Trophoblast cell (in vitro differentiated cells and primary cell): ENCODE measurements at places on chromosomes 5 and 9.
A peak's percentile ranks its signal among the peaks of the same experiment; 100 is the strongest.

DNA sequence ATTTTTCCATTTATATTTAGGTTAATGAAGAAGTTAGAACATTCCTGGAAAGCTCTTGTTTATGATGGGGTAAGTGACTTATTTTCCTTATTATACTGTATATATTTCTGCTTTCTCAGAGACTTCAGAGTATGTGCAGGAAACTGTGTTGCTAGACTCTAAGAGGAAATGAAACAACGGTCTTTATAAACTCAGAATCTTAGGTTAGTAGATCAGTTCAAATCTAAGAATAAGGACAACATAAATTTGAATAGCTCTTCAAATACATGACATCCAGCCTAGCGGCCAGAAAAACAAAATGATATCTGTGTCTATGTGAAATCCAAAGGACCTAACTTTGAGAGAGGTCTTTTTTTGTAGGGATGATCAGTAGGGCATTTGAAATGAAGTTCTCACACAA, 94.3 kb downstream of the PRKACG start:
- H3K4me1 ChIP-seq, result no peaks in the 10 kb centered on the region
- no peak overlapping the region for H3K4me3 ChIP-seq
- H3K36me3 ChIP-seq, result no peaks in the 10 kb centered on the region
- H3K27me3 ChIP-seq, result no peaks in the 10 kb centered on the region

- no peaks in the 10 kb centered on the region for H3K4me1 ChIP-seq
- no peak overlapping the region for H3K27ac ChIP-seq
- no peaks in the 10 kb centered on the region for H3K36me3 ChIP-seq
- H3K4me3 ChIP-seq, result no peak overlapping the region
These were observed 24.4 kb upstream of the ABL1 start for GRCh38 chr9:130810609-130811136.

- no peaks in the 10 kb centered on the region for H3K27me3 ChIP-seq
- DNase-seq, result no peak
- no peaks in the 10 kb centered on the region for H3K4me1 ChIP-seq
- no peak overlapping the region for H3K27ac ChIP-seq
These were observed 614.7 kb downstream of the EBF1 start for GRCh38 chr5:158485047-158485446.

DNA sequence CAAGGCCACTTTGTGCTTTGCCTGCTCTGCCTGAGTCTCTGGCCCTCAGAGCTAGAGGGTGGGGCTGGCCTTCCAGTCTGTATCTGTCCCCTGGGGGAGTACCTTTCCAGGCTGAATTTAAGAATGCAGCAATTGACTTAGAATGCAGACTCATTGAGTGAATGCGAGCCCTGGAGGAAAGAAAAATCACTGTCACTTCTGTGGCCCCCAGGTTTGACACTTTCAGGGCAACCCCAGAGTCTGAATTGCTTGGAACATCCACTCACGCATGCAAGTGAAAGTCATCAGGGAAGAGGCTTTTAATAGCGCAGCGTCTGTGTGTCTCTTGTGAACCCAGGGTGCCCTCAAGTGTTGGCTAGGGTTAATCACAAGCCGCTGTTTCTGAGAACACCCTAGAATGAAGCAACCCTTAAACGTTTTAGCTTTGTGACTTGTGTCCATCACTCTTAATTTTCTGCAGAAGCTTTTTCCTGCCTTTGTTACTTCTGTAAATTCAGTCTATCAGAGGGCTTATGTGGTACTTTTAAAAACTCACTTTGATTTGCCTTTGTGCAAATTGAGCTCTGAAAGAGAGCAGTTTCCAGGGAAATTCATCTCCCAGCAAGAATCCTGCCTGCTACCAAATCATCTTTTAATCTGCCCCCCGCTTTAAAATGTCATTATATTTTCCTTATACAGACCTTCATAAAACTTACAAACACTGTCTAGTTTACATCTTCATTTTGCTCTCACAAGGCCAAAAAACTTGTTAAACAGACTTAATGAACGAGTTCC, 146.8 kb upstream of the IQGAP2 start:
- H3K36me3 ChIP-seq, result no peaks in the 10 kb centered on the region
- DNase-seq, result peak; percentile 61
- H3K4me3 ChIP-seq, result no peak overlapping the region
- H3K4me1 ChIP-seq, result no peaks in the 10 kb centered on the region
- no peaks in the 10 kb centered on the region for H3K27me3 ChIP-seq

- H3K36me3 ChIP-seq, result no peaks in the 10 kb centered on the region
- H3K4me3 ChIP-seq, result no peak overlapping the region
- no peak for DNase-seq
- no peak overlapping the region for H3K27ac ChIP-seq
- H3K27me3 ChIP-seq, result no peaks in the 10 kb centered on the region
These were observed 106.5 kb downstream of the EGFLAM start for GRCh38 chr5:38364825-38365224.

DNA sequence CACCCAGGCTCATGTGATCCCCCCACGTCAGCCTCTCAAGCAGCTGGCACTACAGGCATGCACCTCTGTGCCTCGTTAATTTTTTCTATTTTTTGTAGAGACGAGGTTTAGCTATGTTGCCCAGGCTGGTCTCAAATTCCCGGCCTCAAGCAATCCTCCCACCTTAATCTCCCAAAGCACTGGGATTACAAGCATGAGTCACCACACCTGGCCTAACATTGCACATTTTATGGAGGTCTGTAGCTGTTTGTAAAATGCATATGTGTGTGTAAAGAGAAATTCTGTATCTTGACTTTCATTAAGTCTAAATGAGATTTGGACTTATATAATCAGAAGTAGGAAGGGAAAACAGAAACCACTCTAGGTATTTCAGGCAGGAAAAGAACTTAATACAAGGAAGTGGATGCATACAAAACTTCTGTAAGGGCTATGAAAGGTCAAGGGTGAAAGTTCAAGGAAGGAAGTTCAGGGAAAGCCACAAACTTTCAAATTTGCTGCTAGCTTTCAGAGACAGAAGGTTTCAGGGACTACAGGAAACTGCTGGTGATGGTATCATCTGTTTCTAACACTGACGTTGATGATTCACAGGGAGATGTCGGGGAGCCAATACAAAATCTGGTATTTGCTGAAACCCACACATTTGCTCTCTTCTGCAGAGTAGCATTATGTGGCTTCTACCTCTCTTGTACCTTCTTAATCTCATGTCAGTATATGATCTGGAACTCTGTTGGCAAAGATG, 209.4 kb downstream of the PIK3R1 start:
- no peak for DNase-seq
- H3K4me1 ChIP-seq, result peaks cover 26% of the 10 kb centered on the region
- H3K27ac ChIP-seq, result peak overlapping the region; percentile 85
- H3K27me3 ChIP-seq, result no peaks in the 10 kb centered on the region

- DNase-seq, result no peak
- H3K27me3 ChIP-seq, result no peaks in the 10 kb centered on the region
- no peaks in the 10 kb centered on the region for H3K36me3 ChIP-seq
- no peak overlapping the region for H3K27ac ChIP-seq
These were observed 133.1 kb downstream of the ZCCHC7 start for GRCh38 chr9:37253377-37253937.

DNA sequence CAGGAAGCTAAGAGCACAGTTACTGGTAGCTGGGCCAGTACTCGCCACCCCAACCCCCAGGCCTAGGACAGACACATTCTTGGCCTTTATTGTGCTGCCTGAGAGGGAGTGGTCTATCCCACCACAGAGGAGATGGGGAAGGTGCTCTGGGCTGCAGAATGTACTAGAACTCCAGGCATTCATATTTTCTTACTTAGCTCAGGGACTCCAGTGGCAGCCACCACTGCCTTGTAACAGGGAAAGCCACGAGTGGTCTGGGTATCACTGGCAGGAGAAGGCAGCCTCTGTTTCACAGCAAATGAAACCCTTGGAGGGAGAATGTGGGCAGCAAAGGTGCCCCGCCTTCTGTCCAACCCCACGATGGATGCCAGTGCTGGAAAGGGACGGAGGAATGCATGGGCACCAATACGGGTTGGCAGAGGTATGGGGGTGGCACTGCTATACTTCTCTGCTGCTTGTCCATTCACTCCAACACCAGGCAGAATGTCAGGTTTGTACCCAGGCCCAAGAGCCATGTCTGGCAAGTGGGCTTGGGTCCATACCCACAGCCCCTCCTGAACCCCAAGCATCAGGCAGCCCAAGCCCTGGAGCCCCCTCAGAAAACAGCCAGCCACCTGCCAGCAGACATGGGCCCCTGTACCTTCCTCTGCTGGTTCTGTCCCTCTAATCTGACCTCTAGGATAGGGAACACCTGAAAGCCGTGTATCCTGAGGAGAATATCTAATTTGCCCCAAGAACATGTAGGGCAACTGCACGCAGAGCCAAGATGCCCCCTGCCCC, 4.6 kb downstream of the SEPTIN8 start:
- H3K27ac ChIP-seq, result peak overlapping the region; percentile 89
- H3K27me3 ChIP-seq, result no peaks in the 10 kb centered on the region
- peaks cover 21% of the 10 kb centered on the region for H3K36me3 ChIP-seq

GRCh38 chr5:125042261-125042890, 295.9 kb upstream of the ZNF608 start:
- no peak overlapping the region for H3K4me3 ChIP-seq
- no peak overlapping the region for H3K27ac ChIP-seq
- H3K27me3 ChIP-seq, result no peaks in the 10 kb centered on the region
- H3K4me1 ChIP-seq, result peaks cover 2% of the 10 kb centered on the region
